ENCODE measurements at places on chromosomes 1 and 21.
A peak's percentile ranks its signal among the peaks of the same experiment; 100 is the strongest.

- peak; percentile 22 for DNase-seq
Measured at GRCh38 chr1:151457911-151458801, 1.1 kb downstream of the POGZ start.

- DNase-seq: no peak
Measured at GRCh38 chr1:225652729-225653462, at the start of gene ENAH. Gene ENAH, minus strand, starts transcription at chr1:225653123. Its CDS starts 433 bp downstream, at chr1:225652690.

- no peak for DNase-seq
Measured at GRCh38 chr1:205764578-205764977, 10.7 kb downstream of the RAB29 start.

GRCh38 chr1:29808141-29808995 lies 572.0 kb downstream of the PTPRU start:
- no peak for DNase-seq

GRCh38 chr1:113812661-113813135 lies 422 bp upstream of the RSBN1 start:
- DNase-seq: no peak

- DNase-seq: no peak
Measured at GRCh38 chr1:4179914-4180735, 280.1 kb upstream of the C1orf174 start.

DNA sequence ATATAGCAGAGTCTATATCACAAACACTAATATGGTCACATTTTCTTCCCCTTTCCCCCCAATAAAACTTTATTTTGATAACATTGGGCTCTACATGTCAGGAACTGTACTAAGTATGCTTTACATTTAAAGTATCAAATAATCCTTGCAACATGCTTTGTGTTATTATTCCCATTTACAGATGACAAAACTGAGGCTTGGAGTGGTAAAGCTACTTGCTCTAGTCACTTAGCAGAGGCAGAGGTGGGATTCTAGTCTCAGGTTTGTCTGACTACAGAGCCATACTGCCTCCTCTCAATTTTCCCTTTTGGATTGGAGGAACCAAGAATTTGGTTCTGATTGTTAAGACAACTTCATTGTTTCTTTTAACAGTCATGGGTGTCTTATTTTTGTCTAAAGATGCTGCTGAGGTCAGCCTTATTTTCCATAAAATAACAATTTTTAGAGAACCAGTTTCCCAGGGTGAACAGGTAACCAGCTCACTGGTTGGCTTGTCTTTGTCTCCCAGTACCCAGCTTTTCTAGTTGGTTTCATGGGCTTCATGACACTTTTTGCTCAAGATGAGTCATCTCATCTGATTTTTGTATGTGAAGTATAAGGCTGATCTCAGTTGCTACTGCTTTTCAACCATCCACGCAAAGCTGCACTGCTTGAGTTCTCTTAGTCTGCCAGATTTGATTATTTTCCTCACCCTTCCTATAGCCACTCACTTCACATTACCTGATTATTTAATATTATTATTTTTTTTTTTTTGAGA lies 81.0 kb upstream of the ARID1A start:
- no peak for DNase-seq

GRCh38 chr1:175341631-175342429 lies 149.3 kb upstream of the KIAA0040 start:
- DNase-seq: no peak

- DNase-seq: no peak
Measured at GRCh38 chr1:73100216-73100615, 817.9 kb upstream of the NEGR1 start.

GRCh38 chr1:53189061-53189460 lies 7.6 kb upstream of the CPT2 start:
- DNase-seq: no peak

- no peak for DNase-seq
Measured at GRCh38 chr1:183721041-183721440, 67.9 kb upstream of the APOBEC4 start.

GRCh38 chr21:42117229-42117966 lies 46.3 kb downstream of the UMODL1 start:
- peak; percentile 67 for DNase-seq

DNA sequence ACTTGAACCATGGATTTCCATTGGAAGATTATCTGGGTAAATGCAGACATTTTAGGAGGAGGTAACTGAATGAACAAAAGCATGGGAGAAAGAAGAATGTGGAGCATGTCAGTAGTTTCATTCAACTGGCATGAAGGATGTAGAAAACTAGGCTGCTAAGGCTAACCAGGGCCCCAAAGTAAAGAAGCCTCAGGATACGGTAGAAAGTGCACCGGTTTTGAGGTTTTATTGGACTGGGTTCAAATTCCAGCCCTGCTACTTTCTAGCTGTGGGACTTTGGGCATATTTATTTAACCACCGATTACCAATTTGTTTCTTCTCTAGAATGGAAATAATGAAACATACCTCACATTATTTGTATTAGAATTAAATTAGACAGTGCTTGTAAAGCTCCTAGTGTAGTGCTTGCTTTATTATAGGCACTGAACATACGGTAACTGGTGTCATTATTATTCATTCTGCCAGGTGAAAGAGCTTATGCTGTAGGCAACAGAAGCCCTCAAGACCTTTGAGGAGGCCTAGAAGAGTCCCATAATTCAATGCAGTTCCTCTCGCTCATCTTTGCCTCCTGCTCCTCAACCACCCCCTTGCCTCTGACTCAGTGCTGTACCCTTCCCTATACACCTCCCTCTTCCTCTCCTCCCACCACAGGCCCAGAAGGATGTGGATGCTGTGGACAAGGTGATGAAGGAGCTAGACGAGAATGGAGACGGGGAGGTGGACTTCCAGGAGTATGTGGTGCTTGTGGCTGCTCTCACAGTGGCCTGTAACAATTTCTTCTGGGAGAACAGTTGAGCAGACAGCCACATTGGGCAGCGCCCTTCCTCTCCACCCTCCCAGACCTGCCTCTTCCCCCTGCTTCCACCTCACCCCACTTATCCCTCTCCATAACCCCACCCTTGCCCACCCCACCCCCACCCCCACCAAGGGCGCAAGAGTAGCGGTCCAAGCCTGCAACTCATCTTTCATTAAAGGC lies 2.5 kb upstream of the CHTOP start:
- DNase-seq: no peak

DNA sequence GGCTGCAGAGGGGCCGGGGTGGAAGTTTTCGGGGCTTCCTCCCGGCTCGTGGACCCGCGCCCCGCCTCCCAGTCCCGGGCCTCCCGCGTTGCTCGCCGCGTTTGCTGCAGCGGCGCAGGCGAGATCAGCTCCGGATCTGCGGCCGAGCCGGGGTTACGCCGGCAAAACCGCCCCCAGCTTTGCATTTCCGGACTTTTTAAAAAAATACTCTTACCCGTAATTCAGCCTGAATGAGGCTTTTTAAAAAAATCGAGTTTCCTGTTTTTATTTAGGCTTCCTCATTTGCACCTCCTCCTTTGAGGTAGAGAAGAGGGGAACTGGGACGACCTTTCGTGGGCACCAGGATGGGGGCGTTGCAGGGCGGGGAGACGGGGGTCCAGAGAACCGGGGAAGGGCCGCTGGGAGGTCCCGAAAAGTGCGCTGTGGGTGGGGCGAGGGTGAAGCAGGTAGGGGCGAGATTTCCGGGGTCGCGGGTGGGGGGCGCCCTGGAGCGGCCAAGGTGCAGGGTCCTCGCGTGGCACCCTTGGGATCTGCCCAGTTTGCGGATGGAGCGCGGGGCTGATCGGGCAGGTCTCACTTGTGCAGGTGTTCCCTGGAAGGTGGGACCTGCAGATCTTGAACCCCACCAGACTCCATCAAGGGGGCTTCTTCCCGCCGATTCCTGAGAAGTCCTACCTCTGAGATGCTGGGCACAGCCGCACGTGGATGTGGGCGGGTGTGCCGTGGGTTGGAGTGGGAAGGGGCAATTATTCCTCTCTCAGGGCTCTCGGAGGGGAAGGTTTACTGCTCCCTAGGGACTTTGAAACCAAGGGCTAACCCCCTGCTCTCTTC lies 1.1 kb downstream of the PIK3CD start:
- peak; percentile 18 for DNase-seq

- DNase-seq: no peak
Measured at GRCh38 chr1:67752306-67752705, 67.3 kb downstream of the GADD45A start.

DNA sequence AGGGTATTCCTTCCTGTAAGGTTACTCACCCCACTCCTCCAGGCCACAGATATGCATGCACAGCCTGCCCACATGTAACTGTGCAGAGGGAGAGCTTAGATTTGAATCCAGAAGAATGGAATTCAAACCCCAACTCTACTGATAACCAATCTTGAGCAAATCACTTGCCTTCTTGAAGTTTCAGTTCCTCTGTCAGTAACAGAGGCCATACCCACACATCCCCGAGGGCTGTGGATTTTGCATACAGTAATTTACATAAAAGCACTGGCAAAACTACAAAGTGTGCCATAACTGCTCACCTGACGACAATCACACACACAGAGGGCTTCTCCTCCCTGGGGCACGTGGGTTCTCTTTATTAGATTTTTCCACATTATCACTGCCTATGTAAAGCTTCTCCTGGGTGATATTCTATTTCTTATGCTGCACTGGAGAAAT lies 18.6 kb downstream of the CD247 start:
- DNase-seq: no peak

DNA sequence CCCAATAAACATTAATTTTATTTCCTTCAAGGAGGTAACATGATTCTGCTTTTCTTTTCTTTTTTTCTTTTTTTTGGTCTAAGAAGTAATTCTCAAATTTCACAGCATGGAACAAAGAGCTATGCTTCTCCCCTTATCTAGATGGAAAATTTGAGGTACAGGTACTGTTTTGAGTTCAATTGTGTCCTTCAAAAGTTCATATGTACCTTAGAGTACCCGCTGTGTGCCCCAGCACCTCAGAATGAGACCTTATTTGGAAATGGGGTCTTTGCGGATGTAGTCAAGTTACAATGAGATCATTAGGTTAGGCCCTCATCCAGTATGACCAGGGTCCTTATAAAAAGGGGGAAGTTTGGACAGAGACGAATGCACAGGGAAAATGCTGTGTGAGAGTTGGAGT lies 22.0 kb downstream of the ELAPOR1 start:
- DNase-seq: no peak

- no peak for DNase-seq
Measured at GRCh38 chr1:76281306-76281705, 206.8 kb downstream of the ST6GALNAC3 start.

DNA sequence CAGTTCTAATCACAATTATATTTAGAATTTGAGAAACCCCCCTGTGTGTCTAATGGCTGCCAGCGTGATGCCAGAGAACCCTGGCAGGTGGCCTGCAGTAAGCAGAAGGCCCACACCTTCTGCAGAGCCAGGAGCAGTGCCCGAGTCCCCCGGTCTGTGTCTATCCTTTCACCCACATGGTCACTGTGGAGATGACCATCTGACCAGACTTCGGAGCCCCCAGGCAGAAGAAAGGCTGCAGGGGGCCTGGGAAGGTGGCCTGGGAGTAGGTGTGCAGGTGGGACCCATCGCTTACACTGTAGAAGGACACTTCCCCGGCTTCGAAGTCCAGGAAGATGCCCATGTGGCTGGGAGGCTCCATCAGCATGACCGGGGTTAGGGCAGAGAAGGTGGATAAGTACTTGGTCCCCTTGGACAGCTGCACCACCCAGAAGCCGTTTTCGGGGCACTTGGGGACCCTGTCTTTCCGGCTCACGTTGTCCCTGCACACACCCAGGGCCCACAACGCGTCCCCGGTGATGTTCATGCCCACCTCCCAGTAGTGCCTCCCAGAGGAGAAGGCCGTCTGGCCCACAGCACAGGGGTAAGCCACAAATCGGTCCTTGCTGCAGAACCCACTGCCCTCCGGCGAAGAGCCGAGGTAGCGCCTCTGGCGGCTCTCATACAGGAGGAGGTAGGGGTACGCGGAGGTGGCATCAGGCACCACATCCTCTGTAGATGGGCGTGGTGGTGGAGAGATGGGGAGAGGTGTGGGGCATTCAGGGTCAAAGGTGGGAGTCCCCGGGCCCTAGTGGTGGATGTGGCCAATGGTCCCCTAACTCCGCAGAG lies 1.6 kb upstream of the TRIM11 start:
- DNase-seq: no peak

- DNase-seq: no peak
Measured at GRCh38 chr1:240582953-240583352, 29.0 kb downstream of the GREM2 start.

- DNase-seq: no peak
Measured at GRCh38 chr1:41109310-41110197, 88.0 kb upstream of the SLFNL1 start.

- no peak for DNase-seq
Measured at GRCh38 chr21:46622226-46622625, 13.2 kb upstream of the PRMT2 start.

DNA sequence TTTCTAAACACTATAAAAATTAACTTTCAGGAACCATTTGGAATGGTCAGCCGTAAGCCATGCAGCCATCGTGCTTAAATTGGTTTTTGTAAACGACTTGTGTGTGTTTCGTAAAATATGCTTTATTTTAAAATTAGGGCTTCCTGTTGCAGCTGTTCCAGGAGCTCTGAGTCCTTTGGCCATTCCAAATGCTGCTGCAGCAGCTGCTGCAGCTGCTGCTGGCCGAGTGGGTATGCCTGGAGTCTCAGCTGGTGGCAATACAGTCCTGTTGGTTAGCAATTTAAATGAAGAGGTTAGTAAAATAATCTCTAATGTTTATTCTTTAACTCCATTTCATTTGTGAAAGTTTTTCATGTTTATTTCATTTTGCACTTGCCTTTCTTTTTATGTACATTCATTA lies 83.1 kb downstream of the PTBP2 start:
- no peak for DNase-seq

DNA sequence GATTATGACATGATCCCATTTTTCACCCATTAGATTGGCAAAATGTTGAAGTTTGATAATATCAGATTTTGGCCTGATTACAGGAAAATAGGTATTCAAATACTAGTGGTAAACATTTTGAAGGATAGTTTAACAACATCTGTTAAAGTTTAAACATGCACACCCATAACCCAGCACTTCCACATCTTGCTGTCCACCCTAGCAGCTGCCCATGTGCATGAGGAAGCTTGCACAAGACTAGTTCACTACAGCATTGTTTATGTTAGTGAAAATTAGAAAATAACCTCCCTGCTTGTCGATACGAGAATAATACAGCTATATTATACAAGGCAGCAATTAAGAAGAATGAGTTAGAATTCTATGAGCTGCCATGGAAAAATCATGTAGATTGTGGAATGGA lies 127.6 kb downstream of the C1orf21 start:
- DNase-seq: no peak

GRCh38 chr1:87778896-87779295 lies 450.2 kb downstream of the LMO4 start:
- DNase-seq: no peak

- DNase-seq: no peak
Measured at GRCh38 chr1:18015719-18016118, 91.9 kb upstream of the IGSF21 start.

DNA sequence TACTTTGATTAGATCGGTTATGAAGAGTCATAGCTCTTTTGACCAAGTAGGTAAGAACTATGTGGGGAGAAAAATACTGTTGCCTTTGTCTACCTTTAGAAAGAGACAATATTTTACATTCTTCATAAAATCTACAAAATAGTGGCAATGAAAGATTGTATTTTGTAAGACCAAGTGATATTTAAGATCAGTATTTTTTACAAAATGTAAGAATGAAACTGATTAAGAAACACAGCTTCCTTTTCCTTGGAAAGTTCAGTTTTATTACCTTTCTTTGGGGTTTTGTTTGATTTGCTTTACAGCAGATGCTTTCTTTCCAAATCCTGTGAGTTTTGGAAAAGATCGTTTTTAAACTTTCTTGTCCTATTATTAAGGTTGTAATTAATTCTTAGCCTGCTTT lies 69.8 kb downstream of the SLC35A3 start:
- DNase-seq: no peak

Measured in activated CD8-positive, alpha-beta memory T cell treated with anti-CD3 and anti-CD28 coated beads for 48 hours (primary cell).